ENCODE measurements at places on chromosomes 6 and 20.

GRCh38 chr6:24893342-24893850, 42.4 kb downstream of the RIPOR2 start:
- DNase-seq = no peak

- DNase-seq = no peak
These were observed 79.0 kb upstream of the MEI4 start for GRCh38 chr6:77573843-77574242.

DNA sequence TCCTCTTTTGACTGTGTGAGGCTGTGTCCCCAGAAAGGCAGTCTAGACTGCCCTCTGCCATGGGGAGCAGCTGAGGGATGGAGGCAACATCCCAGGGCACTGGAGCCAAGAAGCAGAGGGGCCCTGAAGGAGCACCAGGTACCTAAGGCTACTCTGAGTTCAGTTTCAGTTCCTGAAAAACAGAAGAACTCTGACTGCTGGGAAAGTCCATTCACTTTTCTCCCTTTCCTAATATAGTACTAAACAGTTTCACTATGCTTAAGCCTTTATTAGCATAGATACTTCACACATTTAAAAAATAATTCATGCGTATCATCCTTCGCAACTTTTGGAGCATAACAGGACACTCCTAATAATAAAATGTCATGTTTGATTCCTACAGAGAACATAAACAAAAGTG, 130.0 kb downstream of the FOXC1 start:
- no peak for DNase-seq

DNA sequence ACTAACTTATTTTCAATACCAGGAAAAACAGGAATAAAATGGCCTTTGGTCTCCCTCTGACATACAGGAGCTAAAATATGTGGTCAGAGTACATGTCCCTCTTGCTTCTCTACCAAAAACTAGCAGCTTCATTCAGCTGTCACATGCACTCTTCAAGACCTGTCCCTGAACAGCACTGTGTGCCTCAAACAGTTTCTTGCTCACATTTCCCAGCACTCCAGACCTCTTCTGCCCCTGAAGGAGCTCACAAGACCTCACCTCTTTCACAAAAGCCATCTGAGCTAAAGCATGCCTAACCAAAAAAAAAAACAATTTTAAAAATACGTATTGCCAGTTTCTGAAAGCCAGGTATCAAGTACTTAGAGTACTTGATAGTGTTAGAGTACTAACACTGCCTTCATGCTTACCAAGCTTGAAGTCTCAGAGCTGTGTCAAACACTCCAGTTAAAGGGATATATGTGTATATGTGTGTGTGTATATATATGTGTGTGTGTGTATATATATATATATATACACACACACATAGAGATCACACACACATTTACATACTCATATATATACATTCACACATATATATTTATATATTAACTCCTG, 148.3 kb upstream of the POU3F2 start:
- no peak for DNase-seq

GRCh38 chr6:73569121-73569520, 48.3 kb upstream of the EEF1A1 start:
- DNase-seq = no peak

GRCh38 chr20:34023937-34024722, 30.4 kb downstream of the RALY start:
- no peak for DNase-seq

GRCh38 chr6:82616386-82617028, 252.9 kb downstream of the TPBG start:
- no peak for DNase-seq

GRCh38 chr20:46546936-46547335, 3.5 kb downstream of the OCSTAMP start:
- no peak for DNase-seq

DNA sequence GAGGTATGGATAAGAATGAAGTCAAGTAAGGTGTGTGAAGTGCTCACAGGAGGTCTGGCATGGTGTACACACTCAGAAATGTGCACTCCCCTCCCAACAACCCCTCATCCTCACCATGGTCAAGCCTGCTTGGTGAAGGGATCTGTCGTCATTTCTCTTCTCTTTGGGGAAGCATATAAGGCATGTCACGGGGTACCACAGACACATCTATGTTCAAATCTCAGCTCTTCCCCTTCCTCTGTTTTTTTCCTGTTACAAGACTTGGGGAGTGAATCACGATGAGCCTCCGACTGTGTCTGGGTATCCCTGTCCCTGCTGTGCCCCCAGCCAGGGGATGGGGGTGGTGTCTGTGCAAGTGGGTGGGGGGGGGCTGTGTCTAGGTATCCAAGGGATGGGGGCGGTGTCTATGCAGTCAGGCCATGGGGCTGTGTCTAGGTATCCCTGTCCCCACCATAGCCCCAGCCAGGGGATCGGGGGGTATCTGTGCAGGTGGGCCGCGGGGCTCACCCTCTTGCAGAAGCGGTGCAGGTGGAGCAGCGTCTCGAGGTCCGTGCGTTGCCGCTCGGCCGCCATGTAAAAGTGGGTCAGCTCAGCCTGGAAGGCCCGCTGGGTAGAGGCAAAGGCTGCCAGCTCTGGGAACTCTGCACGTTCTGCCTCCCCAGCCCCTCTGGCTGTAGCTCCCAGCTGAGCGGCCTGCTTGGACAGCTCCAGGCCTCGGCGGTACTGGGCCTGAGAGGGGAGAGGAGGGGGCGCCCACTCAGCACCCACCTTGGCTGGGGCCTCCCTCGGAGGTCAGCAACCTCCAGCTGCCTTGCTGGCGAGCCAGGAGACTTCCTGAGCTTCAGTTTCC, 43.6 kb downstream of the KIAA1755 start:
- no peak for DNase-seq

DNA sequence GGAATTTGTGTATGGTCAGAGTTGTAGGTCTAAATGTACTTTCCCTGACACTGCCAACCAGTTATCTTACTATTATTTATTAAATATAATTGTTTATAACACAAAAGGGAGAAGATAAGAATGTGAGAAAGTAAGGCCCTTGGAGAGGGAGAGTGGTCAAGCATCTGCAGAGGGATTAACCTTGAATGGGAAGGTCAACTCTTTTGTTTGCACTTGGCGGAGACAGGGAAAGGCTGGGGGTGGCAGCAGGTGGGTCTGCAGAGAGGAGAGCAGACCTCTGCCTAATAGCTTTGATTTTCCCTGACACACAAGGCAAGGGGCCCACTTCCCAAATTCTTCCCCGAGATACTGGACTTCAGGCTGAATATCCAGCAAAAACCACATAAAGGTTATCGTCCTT, 4.2 kb downstream of the LRP11 start:
- DNase-seq = no peak

- DNase-seq = no peak
These were observed 603.5 kb upstream of the CITED2 start for GRCh38 chr6:139977887-139978332.

DNA sequence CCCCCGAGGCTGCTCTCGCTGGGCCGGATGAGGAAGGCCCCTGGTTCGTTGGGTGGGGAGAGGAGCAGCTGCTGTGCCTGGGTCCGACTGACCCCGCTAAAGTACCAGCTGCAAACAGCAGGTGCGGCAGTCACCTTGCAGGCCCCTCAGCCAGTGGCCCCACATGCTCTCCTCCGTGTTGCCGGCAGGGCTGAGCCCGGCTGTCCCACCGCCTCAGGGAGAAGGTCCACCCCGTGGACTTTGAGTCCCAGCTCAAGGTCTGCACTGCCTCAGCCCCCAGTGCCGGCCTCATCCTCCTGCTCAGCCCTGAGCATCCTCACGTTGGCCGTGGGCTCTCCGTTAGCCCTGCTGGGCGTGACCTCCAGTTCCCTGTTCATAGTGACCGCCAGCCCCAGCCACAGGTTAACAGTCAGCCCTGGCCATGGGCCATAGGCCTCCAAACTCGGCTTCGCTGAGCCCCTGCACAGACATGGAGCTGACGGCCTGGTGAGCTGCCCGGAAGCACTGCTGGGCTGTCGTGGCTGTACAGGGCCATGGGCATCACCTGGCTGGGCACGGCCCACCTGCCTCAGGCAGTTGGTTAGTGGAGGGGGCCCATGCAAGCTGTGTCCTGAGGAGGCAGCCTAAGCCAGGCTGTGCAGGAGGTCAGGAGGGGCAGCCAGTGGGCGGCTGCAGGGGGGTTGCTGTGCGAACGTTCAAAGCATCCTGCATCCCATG, 3.1 kb downstream of the SRMS start:
- no peak for DNase-seq

DNA sequence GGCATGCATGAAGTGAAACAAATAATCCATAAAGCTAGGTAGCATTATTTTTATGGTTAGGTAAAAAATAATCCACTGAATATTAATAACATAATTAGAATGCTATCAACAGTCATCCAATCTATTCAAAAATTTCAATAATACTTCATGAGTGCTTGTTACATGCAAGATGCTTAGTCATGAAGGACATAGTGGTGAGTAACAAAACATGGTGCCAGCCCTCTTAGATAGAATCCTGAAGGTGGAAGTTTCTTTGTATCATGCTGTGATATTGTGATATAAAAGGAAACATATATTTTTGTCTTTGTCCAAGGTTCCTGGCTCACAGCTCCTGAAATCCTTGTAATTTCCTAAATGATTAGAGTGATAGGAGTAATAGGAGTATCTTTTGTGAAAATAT, 14.9 kb downstream of the RCAN2 start:
- DNase-seq = no peak

- no peak for DNase-seq
These were observed 701.6 kb downstream of the RFPL4B start for GRCh38 chr6:113048741-113049140.

DNA sequence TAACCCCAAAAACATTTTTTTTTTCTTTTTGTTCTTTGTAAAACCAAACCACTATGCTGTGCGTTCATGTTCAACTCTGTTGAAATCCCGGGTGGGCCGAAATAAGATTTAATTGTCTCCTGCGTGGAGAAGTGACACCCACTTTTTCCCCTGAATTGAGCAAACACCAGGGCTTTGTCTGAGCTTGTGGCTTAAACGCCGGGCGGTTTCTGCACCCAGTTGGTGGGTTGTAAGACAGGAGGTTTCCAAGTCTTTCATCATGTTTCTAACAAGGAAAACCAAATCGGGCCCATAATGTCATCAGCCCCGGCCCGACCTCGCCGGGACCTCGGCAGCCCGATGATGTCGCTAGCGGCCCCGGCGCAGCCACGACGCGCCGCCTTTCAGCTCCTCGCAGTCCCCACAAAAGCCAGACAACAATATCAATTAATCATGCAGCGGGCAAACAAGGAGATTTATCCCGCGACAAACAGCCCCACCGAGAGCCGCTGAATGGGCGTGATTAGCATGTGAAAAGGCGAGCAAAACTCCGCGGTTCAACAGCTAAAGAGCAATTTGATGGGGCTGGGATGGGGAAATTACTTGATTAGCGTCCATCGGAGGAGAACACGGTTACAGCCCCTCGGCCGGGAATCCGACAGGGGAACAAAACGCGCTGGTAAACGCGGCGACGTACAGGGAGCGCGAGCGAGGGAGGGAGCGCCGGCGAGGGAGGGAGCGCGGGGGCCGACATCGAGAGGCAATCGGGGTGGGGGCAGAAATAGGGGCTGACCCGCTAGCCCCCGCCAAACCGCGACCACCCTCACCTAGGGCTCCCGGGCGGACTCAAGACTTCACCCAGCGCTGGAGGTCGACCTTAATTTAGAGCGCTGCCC, 5.3 kb downstream of the LINC00237 start:
- DNase-seq = no peak

- DNase-seq = no peak
These were observed 150.3 kb downstream of the AKAP7 start for GRCh38 chr6:131285548-131285947.

DNA sequence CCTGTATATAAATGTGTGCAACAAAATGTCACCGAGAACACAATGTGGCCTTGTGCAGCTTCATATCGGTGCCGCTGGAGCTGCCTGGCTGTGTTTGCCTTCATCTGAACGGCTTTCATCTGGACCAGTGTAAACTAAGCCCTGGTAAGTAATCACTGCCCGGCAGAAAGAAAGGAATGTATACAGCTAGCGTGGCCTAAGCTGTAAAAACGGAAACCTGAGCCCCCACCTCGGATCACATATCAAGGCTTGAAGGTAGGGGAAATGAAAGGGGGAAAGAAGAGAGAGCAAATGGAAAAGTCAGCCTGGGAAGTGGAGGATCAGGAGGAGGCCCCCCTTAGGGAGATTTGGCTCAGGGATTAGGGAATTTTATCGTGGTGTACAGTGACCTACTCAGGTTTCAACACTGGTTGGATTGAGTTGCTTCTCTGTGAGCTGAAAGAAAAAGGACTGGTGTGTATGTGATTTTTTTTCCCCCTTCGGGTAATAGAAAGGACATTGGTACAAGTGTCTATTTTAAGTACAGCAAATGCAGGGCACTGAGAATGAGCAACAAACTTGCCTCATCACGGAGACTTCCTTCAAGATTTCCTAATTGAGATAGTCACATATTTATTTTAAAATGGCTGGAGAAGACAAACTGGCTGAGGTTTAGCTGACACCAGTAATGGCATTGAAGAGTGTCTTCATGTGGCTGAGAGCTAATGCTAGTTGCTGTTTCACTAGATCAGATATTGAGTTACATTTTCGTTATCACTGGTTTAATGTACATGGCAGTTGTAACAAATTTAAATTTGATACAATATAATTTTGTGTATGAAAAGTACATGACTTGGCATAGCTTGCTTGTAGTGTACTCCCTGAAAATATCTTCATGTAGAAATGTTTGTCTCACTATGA, 3.5 kb downstream of the SOBP start:
- no peak for DNase-seq

GRCh38 chr20:1122388-1123315, 4.2 kb downstream of the PSMF1 start:
- no peak for DNase-seq

- DNase-seq = no peak
These were observed 42.5 kb downstream of the LYRM2 start for GRCh38 chr6:89596056-89596455.

DNA sequence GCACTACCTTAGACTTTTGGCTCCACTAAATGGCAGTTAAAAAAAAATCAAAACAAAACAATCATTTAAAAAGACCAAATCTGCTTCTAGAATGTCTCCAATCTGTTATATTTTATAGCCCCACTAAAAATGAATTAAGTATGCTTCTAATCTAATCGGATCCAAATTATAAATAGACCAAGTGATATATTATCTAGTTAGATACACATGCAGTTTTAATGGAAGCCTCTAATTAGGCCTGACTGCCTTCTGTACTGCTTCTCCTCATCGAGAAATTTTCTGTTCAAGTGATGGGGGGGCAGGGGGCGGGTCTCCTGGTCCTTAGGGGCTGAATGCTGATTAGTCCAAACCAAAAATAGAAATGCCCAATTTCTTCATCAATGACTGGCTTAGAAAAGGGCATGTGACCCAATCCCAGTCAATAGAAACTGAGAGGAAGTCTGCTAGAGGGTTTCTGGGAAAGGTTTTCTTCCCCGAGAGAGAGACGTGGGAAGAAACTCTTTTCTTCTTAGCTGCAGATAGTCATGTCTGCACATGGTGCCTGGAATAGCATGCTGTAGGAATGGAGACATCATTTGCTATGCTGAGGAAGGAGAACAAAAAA, 6.9 kb downstream of the SESN1 start:
- DNase-seq = no peak

- no peak for DNase-seq
These were observed 6.6 kb upstream of the TP53RK start for GRCh38 chr20:46695892-46696291.

Data from stimulated activated CD8-positive, alpha-beta memory T cell treated with anti-CD3 and anti-CD28 coated beads, Interleukin-4, amount 100 ng/mL, for 1 hour (primary cell).